ENCODE measurements at places on chromosomes 4 and X. TPM values are rescaled to one million over a fixed set of nuclear protein-coding genes. Genes with fewer than 3 reads are reported as not detected.

- DNase-seq: no peak
Measured at GRCh38 chrX:43469391-43470054, 186.6 kb upstream of the MAOA start.

- DNase-seq: no peak
Measured at GRCh38 chrX:13170966-13171558, 126.6 kb upstream of the FAM9C start.

MAGEC3 gene
- not detected for total RNA-seq

MAMLD1 gene
- 7.8 TPM for total RNA-seq

DNA sequence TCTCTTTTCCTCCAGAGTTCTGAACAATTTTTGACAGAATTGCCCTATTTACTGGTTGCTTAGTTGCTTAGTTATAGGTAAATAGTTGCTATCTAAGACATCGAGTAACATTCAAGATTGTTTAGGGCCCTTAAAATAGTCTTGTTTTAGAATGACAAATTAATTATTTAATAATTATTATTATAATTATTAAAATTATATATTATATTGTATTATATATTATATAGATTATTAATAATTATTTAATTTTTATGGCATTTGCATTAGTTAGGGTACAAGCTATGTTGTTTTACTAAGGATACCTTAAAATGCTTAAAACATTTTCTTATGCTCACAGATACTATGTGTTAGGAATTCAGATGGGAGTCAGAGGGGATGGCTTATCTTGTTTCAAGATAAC is 59.2 kb downstream of the NPY1R start:
- DNase-seq: no peak

DNA sequence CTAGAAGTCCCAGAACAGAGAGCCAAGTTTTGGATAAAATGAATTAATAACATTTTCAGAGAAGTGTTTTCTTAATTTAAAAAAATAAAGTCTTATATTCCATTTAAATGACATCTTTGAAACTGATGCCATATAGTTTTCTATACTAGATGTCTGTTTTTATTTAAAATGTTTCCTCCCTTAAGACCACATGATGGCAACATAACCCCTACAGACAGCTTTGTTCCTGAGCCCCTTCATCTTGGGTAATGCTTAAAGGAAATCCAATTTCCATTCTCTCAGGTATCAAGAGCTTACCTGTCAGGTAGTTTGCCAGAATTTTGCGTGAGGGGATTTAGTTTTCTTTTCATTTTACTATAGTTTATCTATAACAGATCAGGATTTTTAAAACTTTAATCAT is 181.4 kb upstream of the UGT8 start:
- DNase-seq: no peak

ZNF81 gene
- total RNA-seq: 8.2 TPM

DNA sequence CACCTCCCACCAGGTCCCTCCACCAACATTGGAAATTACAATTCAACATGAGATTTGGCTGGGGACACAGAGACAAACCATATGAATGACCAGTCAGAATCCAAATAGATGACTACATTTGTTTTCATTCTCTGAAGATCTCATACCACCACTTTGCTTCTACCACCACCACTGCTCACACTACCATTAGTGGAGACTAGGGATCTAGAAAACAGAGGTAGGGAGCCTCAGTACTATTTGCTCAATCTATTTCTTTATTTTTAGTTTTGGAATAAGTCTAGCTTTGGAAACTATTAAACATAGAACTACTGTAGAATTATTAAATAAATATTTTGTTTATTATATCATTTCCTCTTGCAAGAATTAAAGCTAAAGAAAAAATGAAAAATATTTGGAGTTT is 727.9 kb downstream of the CCSER1 start:
- no peak for DNase-seq

GRCh38 chrX:109886122-109886761 is 116.7 kb upstream of the TMEM164 start:
- DNase-seq: no peak

DNA sequence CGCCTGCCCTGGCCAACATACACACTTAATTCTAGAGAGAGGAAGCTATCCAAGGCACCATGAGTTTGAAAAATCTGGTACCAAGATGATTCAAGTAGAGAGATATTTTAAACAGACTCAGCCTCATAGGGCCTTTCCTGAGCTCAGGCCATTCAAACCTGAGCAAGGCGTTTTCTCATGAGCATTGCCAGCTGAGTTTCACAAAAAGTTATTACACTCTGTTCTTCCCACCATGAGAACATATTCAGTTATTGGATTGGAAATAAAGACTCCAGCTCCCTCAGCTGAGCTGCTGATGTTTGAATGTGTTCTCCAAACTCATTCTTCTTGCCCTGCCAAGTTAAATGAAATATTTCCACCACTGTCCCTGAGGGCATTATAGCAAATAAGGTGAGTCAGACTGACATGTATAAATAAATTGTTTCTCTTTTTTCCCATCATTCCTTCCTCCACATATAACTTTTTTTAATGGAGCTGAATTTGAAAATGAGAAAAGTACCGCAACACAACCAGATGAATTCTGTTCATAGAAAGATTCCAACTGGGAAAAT is 429.6 kb downstream of the RAB28 start:
- DNase-seq: no peak

DNA sequence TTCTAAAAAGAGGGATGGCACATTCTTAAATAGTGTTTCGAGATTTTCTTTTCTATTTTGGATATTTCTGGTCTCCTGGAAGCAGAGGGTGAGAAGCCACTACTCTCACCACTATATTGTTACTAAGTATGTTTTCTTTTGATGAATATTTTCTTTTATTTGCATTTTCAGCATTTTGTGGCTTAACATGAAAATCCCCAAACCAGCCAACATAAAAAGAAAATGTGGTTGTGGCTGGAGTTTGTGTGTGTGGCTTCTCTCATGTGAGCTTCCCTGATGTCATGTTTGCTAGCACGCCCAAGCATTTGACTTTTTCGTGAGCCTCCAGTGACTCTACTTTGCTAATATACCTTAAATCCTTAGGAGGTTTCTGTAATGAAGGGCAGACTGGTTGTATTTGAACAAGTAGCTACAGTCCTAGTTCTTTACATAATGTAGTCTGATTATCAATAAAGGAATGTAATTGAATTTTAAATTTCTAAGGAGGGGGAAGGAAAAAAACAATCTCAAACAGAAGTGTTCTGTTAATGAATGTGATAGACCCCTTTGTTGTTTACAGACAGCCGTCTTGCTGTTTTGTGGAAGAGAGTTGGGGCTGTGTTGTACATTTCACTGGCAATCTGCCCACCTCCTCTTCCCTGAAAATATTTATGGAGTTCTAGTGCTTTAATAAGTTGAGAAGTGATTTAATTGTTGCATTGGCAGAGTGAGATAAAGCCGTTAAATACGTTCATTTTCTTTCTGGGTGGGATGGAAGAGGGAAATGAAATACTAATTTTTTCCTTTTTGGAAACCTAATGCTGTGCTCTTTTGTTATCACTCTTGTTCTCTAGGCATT is 114.6 kb downstream of the ARHGAP10 start:
- no peak for DNase-seq

GRCh38 chrX:139297638-139298037 is 232.9 kb upstream of the F9 start:
- no peak for DNase-seq

GRCh38 chr4:35250761-35251160 is 993.6 kb downstream of the ARAP2 start:
- DNase-seq: no peak

DNA sequence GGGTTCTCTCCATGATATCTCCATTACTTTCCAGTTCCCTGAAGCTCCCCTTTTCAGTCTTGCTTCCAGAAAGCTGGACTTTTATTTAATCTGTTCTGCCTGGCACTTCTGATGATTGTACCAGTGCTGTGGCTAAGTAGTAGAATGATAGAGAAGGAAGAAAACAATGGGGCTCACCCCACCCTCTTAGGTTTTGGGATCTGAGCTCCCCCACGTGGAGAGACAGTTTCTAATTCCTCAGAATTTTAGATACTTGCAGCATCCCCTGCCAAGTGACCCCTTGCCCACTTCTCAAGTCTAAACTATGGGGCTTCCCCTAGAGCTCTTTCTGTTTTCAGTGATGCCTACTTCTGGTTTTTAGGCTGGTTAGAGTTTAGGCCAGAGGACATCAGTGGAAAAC is 73.9 kb downstream of the GC start:
- no peak for DNase-seq

FMR1NB gene
- not detected for total RNA-seq

DNA sequence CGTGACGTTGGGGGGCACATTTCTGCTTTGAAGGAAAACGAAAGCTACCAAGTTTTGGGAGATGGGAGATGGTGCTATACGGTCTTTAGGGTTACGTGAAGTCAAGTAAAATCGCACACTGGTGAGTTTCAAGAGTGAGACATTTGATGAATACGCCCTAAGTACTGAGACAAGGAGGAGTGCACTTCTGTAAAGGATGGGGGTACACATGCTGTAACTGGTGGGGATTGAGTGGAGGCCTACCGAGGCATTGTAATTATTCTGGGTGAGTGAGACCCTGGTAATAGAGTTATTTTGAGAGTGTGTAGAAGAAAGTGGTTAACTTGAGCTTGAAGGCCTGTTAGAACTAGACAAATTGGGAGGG is 536 bp downstream of the SH3BGRL start:
- DNase-seq: no peak

- no peak for DNase-seq
Measured at GRCh38 chrX:9542106-9542760, 77.4 kb downstream of the TBL1X start.

GAGE12J gene
- not detected for total RNA-seq

DNA sequence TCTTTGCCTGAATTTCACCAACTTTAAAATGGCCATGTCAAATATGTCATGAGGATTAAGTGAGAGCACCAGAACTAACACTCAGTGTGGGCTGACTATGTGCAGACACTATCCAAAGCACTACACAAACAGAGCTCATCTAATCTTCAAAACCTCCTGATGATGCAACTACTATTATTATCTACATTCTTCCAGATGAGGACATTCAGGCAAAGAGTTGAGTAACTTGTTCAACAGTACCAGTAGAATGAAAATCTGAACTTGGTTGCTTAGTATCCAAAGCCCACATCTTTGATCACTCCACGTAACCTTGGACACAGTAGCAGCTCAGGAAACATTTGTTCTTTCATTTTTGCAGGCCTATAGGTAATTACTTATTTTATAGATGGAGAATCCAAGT is 90.1 kb downstream of the ATP8A1 start:
- no peak for DNase-seq

GRCh38 chr4:150240011-150240410 is 161.8 kb downstream of the DCLK2 start:
- DNase-seq: no peak

DNA sequence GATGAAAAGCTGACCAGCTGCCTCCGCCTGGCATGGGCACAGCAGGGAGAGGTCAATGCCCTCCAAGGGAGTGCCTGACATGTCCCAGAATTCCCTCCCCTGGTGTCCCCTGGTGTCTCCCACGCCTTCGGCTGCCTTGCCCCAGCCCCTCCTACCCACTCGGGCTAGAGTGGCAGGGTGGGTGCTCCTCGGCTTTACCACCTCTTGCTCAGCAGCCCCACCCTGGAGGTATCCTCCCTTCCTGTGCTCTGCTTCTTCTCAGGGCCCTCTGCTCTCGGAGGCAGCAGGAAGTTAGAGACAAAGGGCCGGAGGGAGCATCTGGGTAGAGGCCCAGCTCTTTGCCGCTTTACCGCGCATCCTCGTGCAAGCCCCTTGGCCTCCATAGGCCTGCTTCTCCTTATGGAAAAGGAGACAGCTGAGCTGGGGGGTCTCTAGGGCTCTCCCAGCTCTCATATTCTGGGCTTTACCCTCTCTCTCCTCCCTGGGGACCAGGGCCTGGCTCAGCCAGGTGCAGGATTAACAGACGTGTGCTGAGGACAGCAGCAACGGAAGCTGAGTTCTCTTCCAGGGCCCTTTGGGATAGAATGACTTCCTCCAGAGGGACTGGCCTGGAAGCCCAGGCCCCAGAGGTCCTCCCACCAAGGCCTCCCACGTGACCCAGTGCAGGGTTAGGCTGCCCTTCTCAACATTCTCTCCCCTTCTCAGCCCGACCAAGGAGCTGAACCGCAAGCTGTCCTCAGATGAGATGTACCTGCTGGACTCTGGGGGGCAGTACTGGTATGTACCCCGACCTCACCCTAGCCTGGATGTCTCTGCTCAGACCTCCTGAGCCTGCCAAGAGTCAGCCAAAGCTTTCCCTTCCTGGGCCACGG is 17.2 kb downstream of the XPNPEP2 start:
- DNase-seq: no peak

GRCh38 chr4:56649445-56650261 is 31.4 kb downstream of the HOPX start:
- no peak for DNase-seq

GRCh38 chrX:17788956-17789562 is 51.8 kb downstream of the SCML1 start:
- no peak for DNase-seq

- DNase-seq: no peak
Measured at GRCh38 chrX:23505531-23506303, 161.6 kb upstream of the PRDX4 start.

- DNase-seq: no peak
Measured at GRCh38 chrX:102765809-102766208, 45.3 kb downstream of the GPRASP3 start.

- DNase-seq: no peak
Measured at GRCh38 chrX:10859353-10859752, 239.0 kb upstream of the MID1 start.

DNA sequence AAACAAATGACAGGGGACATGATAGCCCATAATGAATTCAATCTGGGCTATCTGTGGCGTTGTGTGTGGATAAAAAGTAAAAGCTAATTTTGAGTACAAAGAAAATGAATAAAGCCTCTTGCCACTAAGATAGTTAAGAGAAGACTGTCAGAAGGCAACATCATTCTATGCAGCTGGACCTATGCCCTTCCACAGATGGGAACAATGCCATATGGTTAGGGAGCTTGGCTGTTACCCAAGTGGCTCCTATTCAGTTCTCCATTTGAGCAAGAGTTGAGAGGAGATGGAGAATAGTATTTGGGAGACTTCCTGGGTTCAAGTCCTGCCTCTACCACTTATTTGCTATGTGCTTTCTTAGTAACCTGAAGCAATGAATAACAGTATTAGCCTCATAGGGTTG is 107.7 kb downstream of the ANXA3 start:
- no peak for DNase-seq

ABCD1 gene
- total RNA-seq: 17.3 TPM

DNA sequence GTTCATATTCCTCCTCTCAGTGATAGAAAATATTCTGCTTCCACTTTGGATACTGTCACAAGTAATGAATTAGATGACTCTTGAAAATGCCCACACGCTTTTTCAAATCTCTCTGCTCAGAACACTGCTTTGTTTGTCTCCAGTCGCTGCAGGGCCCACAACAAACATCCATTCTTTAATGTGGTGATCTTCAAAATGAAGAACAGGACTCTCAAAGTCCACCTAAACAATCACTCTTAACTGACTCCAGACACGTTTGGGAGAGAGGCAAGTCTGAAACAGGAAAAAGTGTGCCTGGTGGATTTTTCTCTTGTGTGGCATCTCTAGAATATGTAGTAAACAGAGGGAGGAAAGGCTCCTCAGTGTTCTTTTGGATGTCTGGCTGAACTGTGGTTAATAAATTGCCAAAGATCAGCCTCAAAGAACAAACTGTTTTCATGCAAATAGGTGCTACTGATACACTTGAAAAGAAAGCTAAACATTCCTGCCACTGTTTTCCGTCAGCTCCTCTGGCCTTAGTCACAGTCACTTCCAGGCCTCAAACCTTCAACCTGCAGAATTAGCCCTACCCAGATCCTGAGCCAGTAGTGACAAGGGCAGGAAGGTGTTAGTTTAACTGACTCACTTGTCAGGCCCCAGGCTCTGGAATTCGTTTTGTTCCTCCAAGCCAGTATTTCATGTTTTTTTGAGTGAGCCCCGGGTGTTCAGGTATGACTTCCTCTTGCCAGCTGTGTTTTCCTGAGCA is 259.6 kb upstream of the GPC4 start:
- DNase-seq: no peak

- no peak for DNase-seq
Measured at GRCh38 chr4:53706422-53707032, 115.2 kb upstream of the LNX1 start.

Measured in upper lobe of left lung (tissue), 6 donors.